ENCODE measurements at places on chromosomes 3 and 15.

DNA sequence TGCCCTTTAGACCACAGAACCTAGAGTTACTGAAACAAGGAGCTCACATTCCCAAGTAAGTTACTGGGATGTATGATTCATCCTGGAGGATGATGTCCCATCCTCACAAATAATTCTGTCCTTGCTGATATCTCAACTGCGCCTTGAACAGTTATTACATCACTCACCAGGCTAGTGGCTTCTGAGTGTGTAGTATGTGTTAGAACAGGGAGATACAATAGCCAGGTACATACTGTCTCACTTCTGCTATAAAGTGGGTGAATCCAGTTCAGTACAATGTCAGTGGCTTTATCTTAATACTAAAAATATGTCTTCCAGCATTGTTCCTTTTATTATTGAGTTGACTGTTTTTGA is 483.2 kb upstream of the FRG2C start:
- no peak for DNase-seq

GRCh38 chr15:31383139-31383538 is 56.5 kb downstream of the KLF13 start:
- no peak for DNase-seq

DNA sequence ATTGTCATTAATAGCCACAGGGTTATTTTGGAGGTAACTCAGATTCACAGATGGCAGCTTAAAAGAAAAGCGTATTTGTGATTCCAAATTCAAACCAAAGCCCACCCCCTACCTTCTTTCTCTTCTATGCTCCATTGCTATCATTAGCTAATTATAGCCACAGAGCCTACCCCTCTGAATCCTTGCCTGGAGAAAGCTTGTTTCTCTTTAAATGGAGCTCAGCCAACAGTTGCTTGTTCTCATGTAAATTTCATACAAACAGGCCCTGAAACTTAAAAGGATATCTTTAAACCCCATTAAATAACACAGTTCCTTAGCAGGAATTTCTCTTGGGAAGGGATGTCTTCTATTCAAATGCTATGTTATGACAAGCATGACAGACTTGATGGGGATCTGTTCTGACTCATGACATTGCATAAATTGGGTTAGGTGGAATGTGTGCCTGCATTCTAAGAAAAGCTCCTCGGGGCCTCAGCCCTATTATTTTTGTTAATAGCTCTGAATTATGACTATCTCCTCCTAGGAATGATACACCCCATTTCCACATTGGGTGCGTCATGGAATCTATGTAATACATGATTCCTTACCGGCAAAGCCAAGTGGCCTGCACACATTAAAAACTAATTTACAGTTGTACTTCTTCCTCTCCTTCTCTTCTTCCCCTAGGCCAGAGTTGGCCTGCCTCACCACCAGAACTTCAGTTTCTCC is 265.8 kb downstream of the TAFA4 start:
- no peak for DNase-seq

GRCh38 chr3:71485896-71486295 is 97.6 kb downstream of the FOXP1 start:
- DNase-seq, result no peak

DNA sequence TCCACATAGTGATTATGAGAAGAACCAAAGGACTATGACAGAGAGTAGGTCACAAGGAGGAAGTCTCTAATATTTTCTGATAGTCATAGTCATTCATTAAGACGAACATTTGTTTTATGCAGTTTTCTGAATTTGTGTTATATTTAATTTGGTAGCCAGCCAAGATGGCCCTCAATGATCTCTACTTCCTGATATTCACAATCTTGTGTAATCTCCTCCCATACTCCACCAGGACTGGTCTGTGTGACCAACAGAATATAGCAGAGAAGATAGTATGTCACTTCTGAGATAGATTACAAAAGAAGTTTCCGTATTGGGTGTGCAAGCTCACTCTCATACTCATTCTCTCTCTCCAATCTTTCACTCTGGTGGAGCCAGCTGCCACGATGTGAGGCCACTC is 30.8 kb downstream of the HLTF start:
- DNase-seq, result no peak

- DNase-seq, result peak; percentile 19
Measured at GRCh38 chr15:76939715-76940114, 8.2 kb downstream of the RCN2 start.

GRCh38 chr3:95705786-95706418 is 1108.5 kb upstream of the EPHA6 start:
- no peak for DNase-seq

DNA sequence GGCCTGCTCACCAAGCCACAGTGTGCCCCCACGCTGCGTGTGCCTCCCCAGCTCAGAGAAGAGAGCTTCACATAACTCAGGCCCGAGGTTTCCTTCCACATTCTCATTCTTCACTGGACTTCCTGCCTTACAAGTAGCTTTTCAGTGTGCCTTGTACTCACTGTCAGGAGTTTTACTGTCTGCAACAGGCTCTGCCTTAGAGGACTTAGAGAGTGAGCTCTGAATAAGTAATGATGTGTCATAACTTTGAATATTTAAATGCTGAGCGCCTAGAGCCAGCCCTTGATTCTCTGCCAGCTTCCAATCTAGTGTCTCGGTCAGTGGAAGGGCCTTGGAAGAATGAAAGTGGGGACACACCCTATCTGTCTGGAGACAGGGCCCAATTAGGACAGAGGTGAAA is 41.8 kb downstream of the ITGB5 start:
- DNase-seq, result peak; percentile 59

GRCh38 chr15:88098361-88098760 is 158.2 kb downstream of the NTRK3 start:
- no peak for DNase-seq

DNA sequence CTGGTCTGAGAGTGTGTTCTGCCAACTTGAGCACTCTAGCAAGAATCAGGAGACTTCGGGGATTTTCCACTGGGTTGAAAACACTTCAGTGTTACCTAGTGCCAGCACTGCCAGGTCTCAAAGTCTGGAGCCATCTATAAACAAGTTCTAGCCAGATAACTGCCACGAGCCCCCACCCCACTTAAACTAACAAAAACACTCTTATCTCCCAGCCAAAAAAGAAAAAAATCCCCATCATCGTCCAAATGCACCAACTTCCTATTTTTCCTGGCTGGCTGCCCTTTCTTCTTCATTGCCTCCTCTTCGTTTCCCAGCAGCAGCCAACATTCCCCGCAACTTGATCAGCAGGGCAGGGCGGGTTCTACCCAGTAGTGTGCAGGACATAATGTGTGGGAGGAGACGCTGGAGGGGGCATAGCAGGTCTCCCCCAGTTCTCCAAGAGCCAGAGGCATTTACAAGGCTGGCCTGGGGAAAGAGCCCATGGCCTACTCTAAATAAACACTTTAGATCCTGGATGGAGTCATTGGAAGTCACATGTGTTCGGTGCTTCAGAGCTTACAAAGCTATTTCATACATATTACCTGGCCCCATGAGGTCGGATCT is 29.5 kb downstream of the C2CD4B start:
- DNase-seq, result peak; percentile 92

GRCh38 chr15:91216000-91216399 is 115.9 kb downstream of the SV2B start:
- DNase-seq, result no peak

DNA sequence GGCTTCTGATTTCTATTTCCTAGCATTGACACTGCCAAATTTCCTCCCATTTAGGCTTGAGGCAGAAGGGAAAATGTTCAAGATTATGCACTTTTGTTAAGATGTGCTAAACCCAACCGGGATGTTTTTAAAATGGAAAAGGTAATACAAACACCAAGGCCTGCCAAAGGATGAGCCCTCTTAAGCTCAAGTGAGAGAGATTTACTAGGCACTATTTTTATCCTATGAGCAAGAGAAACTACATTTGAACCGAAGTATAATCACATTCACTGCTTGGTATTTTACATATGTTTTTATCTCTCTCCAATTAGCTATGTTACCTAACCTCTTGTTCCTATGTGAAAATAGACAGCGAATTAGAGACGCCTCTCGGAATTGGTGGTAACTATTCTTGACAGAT is 295.8 kb downstream of the GABRB3 start:
- no peak for DNase-seq

GRCh38 chr15:98649472-98650416 is 1.4 kb downstream of the IGF1R start:
- no peak for DNase-seq

DNA sequence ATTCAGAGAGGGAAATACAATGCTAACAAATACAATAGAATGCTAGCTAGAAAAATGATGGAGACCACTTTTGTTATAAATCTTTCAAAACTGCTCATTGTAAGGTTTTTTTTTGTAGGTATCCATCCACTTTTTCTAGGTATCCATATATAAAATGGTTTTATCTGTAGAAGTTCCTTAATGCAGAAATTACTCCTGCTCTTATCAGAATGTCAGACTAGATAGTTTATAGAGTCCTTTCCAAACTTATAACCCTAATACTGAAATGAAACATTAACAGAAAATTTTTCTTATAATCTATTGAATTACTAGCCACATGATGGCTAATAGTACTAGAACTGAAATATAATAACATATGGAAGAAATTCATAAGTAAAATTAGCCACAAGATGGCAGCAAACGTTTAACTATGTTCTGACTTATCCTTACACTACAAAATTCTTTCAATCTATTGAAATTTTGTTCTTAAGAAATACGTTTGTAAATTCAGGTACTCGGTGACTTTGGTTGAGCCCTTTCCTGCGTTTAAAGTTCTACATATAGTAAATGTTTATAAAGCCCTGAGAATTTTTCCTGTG is 58.5 kb downstream of the ECT2 start:
- DNase-seq, result peak; percentile 51

- no peak for DNase-seq
Measured at GRCh38 chr3:124777762-124778470, 47.7 kb downstream of the UMPS start.

- DNase-seq, result peak; percentile 61
Measured at GRCh38 chr3:71584394-71585011, 975 bp upstream of the FOXP1 start.

GRCh38 chr3:88469216-88469615 is 319.5 kb downstream of the C3orf38 start:
- DNase-seq, result no peak

DNA sequence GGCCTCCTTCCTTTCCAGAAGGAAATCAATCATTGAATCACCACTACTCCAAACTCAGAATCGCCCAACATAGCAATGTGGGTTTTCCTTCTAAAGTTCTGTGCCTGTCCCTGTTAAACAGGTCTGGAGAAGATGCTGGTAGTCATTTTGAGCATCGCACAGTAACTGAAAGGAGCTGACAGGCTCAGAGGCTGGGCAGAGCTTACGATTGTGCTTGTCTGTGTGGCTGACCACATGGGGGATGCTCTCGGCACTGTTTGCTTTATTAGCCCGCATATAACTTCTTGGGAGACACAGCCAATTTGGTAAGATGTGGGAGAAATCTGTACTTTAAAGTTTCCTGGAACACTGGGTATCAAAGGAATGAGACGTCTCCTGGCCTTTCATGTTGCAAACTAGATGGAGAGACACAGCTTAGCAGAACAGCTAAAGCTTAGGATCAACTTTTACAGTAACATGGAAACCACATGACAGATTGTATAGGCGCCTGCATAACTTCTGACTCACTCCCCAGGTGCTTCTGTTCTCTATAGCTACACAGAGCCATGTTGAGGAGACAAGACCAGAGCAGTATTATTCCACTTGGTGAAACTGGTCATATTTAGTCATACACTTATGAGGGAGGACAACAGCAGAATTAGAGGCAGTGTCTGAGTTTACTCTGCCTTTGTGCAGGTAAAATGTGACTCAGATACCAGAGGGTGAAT is 374.1 kb downstream of the RORA start:
- DNase-seq, result no peak

- peak; percentile 69 for DNase-seq
Measured at GRCh38 chr15:83053151-83053550, 13.9 kb downstream of the BTBD1 start.

DNA sequence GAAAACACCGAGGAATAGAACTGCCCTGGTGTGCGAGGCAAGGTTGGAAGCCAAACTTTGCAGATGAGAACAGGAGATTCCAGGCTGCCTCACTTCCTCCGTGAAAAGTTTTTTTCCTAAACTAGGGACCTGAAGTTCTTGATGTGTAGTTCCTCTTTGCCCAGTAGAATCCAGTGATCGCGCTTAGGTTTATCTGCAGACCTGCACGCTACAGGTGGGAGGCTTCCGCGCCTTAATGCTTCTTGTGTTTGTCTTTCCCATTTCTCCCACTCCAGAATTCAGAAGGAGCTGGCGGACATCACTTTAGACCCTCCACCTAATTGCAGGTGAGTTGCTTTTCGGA is 5.4 kb downstream of the UBE2E1 start:
- DNase-seq, result no peak

DNA sequence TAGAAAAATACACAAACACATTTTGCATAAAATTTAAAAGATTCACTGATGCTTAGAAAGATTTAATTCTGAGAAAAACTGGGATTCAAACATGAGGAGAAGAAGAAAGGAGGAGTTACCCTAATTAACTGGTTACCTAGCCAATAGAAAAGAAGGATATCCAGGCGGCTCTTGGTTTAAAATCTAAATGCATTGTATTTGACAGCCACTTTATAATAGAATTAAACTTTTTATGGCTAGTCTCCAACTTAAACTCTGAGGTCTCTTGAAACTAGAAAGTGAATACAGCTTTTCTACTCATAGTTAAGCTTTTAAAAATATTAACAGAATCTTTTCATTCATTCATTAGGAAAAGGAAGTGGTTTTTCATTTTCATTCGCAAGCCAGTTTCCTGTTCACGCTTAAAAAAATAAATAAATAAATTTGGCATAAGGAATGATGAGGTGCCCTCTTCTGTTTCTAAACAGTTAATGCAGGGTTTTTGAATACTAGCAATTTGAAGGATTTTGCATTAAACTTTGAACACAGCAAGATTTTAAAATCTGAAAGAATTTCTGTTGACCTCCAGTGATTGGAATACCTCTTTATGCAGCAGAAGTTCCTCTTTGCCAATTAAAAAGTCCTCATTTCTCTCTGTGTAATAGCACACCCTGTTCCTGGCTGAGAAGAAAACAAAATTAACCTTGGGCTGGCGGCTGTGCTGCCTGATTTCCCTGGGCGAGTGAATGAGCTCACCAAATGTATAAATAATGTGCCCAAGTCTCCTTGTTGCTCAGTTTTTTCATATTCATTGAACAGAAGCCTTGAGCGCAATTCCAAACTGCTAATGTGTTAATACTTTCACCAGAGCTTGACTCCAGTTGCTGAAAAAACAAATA is 105.1 kb downstream of the ZMAT3 start:
- peak; percentile 68 for DNase-seq

DNA sequence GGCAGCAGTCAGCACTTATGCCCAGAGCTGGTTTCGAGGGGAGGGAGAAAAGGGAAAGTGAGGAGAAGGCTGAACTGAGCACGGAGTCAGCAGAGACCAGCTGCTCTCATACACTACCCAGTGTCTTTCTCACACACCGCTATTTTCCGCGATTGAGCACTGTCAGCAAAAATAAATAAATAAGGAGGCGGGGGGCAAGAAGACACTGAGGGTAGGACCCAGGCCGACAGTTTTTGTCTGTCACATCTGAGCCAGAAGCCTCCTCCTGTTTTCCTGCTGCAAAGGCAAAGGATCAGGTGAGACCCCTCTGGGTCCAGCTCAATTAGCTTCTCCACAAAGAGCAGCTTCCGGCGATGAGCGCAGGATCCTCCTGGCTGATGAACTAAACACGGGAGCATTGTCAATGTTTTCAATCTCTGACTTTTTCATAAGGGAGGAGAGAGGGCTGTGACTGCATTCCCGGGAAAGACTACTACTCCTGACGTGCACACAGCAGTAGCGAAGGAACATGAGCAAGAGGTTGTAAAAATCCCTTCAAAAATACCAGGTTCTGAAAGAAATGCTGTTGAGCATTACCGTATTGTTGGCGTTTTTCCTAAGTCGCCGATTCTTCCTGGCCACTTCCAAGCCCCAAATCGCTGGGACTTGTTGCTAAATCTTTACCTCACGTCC is 1.3 kb downstream of the FRMD5 start:
- peak; percentile 71 for DNase-seq

GRCh38 chr15:70802629-70803028 is 39.3 kb upstream of the UACA start:
- DNase-seq, result peak; percentile 25
